ENCODE measurements at places on chromosomes 6 and 20.

GRCh38 chr6:37242429-37243052 lies 15.0 kb upstream of the TBC1D22B start:
- DNase-seq: no peak

DNA sequence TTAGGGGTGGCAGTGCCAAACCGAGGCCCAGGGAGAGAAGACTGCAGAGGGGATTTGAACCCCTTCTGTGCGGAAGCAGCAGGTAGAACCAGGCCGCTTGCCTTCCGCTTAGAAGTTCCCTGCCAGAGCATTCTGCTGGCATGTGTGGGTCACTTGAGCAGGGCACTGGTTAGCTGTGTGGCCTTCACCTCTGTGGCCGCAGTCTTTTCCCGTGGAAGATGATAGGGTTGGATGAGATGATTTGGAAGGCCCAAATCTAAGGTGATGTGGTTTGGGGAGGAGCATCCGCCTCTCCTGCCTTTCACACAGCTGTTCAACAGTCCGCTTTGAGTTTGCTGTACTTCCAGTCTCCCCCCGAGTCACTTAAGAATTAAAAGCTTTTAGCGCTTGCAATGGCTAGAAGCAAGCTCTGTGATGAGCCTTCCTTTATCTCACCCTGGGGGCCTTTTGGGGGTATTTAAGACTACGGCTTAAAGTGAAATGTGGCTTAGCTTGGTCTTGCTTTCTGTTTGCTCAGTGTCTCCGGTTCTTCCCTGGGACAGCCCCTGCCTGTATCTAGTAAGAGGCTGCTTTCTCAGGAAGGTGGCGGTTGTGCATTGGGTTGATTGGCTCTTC lies 743 bp downstream of the CMTR1 start:
- DNase-seq: peak; percentile 49

- no peak for DNase-seq
Measured at GRCh38 chr20:47991875-47992488, 206.7 kb upstream of the SULF2 start.

GRCh38 chr6:34589140-34589539 lies 33.0 kb upstream of the SPDEF start:
- DNase-seq: no peak

Measured in nucleus accumbens (tissue), 56 donors.